Activated CD4-positive, alpha-beta memory T cell treated with anti-CD3 and anti-CD28 coated beads, Interleukin-2, amount 10 ng/mL, durations not matched to agents 7 days and 5 days (primary cell): ENCODE measurements at places on chromosomes 7 and 10. TPM values are rescaled to one million over a fixed set of nuclear protein-coding genes. Genes with fewer than 3 reads are reported as not detected.

GRCh38 chr10:94066411-94066810 lies 72.7 kb downstream of the PLCE1 start:
- H3K27ac ChIP-seq: no peak overlapping the region
- H3K4me3 ChIP-seq: no peak overlapping the region
- H3K4me1 ChIP-seq: no peaks in the 10 kb centered on the region

Gene NME8
- not detected for total RNA-seq

GRCh38 chr10:16909961-16910792 lies 93.0 kb upstream of the RSU1 start:
- no peaks in the 10 kb centered on the region for H3K36me3 ChIP-seq
- H3K27ac ChIP-seq: no peak overlapping the region
- DNase-seq: no peak
- H3K27me3 ChIP-seq: peaks cover 2% of the 10 kb centered on the region

DNA sequence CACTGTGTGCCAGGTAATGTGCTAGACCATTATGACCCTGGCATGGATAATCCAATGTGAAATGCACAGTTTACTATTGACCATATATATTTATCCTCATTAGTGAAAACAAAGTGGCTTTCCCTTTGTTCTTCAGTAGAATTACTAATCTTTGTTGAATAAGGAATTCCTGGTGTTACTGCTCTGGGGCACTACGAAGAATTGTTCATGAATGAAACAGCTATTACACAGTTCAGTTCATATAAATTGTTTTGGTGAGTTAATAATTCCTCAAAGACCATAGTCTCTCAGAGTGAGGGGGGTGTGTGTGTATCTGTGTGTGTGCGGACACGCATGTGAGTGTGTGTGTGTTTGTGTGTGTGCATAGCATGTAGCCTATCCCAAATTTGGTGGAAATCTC lies 668.0 kb upstream of the MBL2 start:
- no peaks in the 10 kb centered on the region for H3K36me3 ChIP-seq
- no peak overlapping the region for H3K4me3 ChIP-seq
- no peak for DNase-seq
- H3K27ac ChIP-seq: no peak overlapping the region
- no peaks in the 10 kb centered on the region for H3K27me3 ChIP-seq

Gene RADIL
- total RNA-seq: 0.05 TPM

DNA sequence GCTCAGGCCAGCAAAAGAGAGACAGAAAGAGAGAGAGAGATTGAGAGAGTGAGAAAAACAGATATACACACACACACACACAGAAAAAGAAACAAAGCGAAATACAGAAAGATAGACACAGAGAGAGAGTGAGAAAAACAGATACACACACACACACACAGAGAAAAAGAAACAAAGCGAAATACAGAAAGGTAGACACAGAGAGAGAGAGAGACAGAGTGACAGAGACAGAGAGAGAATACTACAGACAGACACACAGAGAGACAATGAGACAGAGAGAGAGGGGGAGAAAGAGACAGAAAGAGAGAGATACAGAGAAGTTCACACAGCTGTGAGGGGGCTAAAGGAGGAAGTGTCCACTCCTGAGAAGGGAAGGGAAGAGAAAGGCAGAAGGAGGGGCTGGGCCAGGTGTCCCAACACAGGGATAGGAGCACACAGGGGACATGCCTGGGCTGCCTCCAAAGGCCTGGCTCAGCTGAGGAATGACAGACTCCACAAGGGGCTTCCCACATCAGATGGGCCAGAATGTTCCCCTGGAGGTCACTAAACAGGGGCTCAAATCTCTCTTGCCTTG lies 4.3 kb downstream of the GCK start:
- no peaks in the 10 kb centered on the region for H3K4me1 ChIP-seq
- no peak overlapping the region for H3K4me3 ChIP-seq
- DNase-seq: no peak
- H3K36me3 ChIP-seq: no peaks in the 10 kb centered on the region
- peaks cover 7% of the 10 kb centered on the region for H3K27me3 ChIP-seq
- no peak overlapping the region for H3K27ac ChIP-seq

- peaks cover 50% of the 10 kb centered on the region for H3K36me3 ChIP-seq
- peak overlapping the region; percentile 16 for H3K27ac ChIP-seq
- no peak for DNase-seq
- H3K4me1 ChIP-seq: peaks cover 27% of the 10 kb centered on the region
These were observed 15.4 kb downstream of the BBIP1 start for GRCh38 chr10:110903280-110904278.

Gene ACSL5
- 55.1 TPM for total RNA-seq

DNA sequence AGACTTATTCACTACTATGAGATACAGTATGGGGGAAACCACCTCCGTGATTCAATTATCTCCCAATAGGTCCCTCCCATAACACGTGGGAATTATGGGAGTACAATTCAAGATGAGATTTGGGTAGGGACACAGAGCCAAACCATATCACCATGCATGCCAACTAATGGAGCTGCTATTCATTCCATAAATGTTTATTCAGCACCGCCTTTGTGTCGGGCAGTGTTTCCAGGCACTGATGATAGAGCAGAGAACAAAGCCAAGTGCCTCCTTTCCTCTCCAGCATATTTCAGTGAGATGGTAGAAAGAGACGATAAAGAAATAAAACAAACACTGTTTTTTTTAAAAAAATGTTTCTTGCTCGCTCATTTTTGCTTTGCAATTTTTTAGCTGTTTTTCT lies 295.9 kb upstream of the FOXK1 start:
- no peaks in the 10 kb centered on the region for H3K27me3 ChIP-seq
- DNase-seq: no peak
- H3K27ac ChIP-seq: no peak overlapping the region
- no peaks in the 10 kb centered on the region for H3K36me3 ChIP-seq
- no peaks in the 10 kb centered on the region for H3K4me1 ChIP-seq

GRCh38 chr7:85699482-85699881 lies 512.6 kb upstream of the SEMA3D start:
- no peak overlapping the region for H3K4me3 ChIP-seq
- no peak for DNase-seq
- H3K36me3 ChIP-seq: no peaks in the 10 kb centered on the region
- no peaks in the 10 kb centered on the region for H3K4me1 ChIP-seq
- H3K27ac ChIP-seq: no peak overlapping the region

Gene KIFBP
- total RNA-seq: 18.3 TPM

DNA sequence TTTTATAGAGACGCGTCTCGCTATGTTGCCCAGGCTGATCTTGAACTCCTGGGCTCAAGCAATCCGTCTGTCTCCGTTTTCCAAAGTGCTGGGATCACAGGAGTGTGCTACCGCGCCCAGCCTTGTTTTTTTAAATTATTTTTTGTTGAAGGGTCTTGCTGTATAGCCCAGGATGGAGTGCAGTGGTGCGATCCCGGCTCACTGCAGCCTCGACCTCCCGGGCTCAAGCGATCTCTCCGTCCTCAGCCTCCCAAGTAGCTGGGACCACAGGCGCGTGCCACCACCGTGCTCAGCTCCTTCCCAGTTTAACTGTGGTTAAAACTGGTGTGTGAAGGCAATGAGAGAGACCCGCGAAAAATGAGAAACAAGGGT lies 11.0 kb upstream of the HNRNPF start:
- no peak for DNase-seq
- H3K27ac ChIP-seq: peak overlapping the region; percentile 97
- H3K4me3 ChIP-seq: peak overlapping the region; percentile 62
- no peaks in the 10 kb centered on the region for H3K27me3 ChIP-seq
- peaks cover 3% of the 10 kb centered on the region for H3K36me3 ChIP-seq

DNA sequence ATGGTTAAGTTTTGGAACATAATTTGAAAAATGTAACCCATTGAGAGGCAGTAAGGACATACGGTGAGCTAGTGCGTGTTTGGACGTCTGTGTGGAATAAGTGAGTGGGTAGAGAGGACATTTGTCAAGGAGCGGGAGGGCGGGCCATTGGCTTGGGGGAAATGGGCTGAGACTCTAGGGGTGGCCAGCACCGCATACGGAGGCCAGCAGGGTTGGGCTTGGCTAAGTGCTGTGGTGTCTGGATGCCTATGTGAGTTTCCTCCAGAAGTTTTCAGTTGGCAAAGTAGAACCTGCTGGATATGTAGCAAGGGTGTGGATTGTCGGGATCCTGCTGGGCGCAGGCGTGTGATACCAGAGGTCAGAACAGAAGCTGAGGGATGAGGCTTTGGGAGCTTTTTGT lies 103.0 kb downstream of the TCF7L2 start:
- H3K27me3 ChIP-seq: peaks cover 15% of the 10 kb centered on the region
- H3K4me1 ChIP-seq: no peaks in the 10 kb centered on the region
- no peak overlapping the region for H3K4me3 ChIP-seq
- no peaks in the 10 kb centered on the region for H3K36me3 ChIP-seq

DNA sequence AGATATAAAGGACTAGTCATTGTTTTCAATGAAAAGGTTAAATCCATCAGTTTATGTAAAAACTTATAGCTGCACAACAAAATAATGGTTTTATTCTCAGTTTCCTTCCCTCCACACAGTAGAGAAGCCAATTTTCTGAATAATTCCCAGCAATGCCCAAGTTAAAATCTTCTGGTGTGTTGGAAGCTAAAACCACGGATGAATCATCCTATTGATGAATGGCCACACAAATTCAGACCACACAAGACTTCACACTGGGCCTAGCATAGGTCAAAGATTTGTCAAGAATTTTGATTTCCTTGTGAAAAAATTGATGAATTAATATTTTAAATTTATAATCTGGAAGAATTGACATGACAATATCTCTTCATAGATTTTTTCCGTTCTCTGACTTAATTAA lies 617.6 kb downstream of the INHBA start:
- no peak for DNase-seq
- H3K27me3 ChIP-seq: no peaks in the 10 kb centered on the region
- H3K4me3 ChIP-seq: no peak overlapping the region
- no peaks in the 10 kb centered on the region for H3K36me3 ChIP-seq
- H3K4me1 ChIP-seq: no peaks in the 10 kb centered on the region

- DNase-seq: no peak
- H3K4me3 ChIP-seq: no peak overlapping the region
- H3K27ac ChIP-seq: no peak overlapping the region
- H3K27me3 ChIP-seq: peaks cover 4% of the 10 kb centered on the region
- H3K36me3 ChIP-seq: no peaks in the 10 kb centered on the region
- H3K4me1 ChIP-seq: peaks cover 2% of the 10 kb centered on the region
These were observed 24.2 kb downstream of the MYPN start for GRCh38 chr10:68133523-68133922.

DNA sequence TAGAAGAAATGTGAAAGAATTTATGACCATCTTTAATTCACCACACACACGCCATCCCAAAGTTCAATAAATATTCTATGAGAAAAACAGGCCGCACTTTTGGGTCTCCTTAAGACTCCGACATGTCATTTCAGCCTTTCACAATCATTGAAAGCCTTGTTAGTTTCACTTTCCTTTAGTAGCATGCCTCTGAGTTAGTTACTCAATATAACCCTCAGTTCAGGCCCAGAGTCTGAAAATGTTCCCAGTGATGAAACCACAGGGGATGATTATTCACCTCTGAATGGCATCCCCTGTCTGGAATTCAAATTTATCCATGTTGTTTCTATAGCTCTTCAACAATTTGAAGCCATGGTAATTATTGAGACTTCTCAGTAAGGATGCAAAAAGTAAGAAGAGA lies 278.1 kb upstream of the NRP1 start:
- H3K4me3 ChIP-seq: peak overlapping the region; percentile 12
- no peak overlapping the region for H3K27ac ChIP-seq
- peaks cover 2% of the 10 kb centered on the region for H3K27me3 ChIP-seq

DNA sequence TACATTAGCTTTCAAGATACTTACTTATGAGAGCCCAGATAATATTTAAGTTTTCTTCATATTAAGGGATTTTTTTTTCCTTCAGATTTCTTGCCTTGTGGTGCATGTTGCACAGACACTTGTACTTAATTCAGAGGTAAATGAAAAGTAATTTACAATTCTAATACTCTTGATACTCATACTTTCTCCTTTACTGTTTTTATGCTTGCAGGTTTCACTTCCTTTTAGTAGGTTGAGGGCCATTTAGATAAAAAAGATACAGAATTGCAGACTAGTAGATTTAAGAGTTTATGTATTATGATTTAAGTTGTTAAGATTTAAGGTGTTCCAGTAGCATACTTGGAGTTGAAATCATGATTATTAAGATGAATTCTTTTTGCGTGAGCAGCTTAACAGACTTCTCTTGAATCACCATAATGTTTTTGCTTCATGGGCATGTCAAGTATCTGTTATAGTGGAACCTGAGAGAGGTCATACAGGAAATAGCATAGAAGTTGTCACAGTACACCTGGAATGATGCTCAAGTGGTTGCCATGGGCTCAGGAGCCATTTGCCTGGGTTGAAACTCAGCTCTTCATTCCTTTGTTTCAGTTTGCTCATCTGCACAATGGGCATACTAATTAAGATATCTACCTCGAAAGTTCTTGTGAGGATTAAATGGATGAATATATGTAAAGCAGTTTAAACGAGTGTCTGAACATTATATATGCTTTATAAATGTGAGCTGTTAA lies 174.8 kb upstream of the PRPS1L1 start:
- H3K4me3 ChIP-seq: no peak overlapping the region
- no peaks in the 10 kb centered on the region for H3K27me3 ChIP-seq
- no peak for DNase-seq

DNA sequence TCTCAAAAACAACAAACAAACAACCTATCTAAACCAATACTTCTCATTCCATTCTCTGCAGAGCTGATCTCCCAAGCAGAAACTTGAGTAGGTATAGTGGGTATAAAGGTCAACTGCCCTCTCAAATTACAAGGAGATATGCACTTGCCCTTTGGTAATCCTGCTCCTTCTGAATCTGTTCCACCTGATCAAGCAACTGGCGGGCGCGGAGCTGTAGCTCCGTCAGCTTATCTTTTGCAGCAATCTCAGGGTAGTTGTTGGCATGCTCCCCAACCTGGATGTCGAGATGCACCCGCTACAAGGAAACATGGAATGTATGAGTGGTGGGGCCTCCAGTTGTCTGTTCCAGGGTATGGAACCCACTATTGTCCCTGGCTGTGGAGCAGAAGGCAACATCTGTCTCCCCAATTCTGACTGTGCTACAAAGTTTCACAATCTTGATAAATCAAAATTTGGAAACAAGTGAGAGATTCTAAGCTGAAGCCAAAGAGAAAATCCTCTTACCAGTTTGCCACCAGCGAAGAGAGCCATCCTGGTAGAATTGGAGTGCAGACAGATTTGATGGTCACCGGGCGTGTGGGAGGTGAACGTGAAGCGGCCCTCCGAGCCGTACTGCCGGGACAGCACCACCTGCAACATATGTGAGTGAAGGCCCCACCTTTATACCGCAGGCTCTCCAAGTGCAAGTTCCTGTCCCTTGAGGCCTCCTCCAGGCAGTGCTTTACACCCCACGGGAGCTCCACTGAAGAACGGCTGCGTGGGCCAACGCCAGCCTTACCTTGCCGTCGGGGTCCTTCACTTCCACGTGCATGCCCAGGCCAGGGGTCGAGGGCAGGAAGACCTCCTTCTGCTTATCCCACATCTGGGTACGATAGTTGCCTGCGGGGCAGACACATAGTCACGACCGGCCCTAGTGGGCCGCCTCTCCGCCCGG lies 819 bp downstream of the TMED4 start:
- peaks cover 43% of the 10 kb centered on the region for H3K4me1 ChIP-seq
- H3K27me3 ChIP-seq: no peaks in the 10 kb centered on the region
- peak overlapping the region; percentile 92 for H3K4me3 ChIP-seq
- DNase-seq: peak; percentile 59
- H3K36me3 ChIP-seq: peaks cover 31% of the 10 kb centered on the region
